Activated T-cell treated with anti-CD3 and anti-CD28 coated beads, Interleukin-2, amount 50 U/mL, for 48 hours (primary cell): ENCODE measurements at places on chromosomes 3 and 15.

- no peak for DNase-seq
Observed at GRCh38 chr15:67385971-67386370, 131.4 kb downstream of the IQCH start.

DNA sequence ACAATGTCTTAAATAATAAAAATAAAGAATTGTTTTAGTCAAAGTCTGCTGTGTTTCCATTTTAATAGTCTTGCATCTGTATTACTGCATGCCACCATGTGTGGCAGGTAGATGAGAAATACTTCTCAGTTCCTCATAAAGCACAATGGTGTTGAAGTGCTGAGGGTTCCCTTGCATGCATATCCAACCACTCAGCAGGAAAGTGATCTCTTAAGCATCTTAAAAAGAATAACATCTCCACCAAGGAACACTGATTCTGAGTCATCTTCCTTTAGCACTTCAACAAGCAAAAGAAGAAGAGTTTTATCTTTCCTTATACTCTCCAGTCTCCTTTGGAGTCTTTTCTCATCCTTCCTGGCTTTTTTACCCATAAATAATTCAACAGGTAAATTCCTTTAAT, 602.0 kb downstream of the TBL1XR1 start:
- DNase-seq = no peak

DNA sequence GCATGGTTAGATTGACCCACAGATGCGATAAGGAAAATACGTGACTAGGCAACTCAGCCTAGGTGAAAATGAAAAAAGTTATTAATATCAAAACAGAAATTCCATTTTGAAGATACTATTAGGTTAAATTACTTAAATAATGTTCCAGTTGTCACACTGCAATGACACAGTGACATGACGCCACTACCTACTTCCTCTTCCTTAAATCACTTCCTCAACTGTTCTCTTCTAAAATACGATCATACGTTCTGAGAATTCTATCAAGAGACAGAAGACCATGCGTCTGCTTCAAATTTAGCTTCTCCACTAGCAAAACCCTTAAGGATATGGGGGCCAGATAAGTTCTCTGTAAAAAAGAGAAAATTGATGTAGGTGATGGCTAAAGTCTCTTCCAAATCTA, 18.2 kb downstream of the CMTM6 start:
- no peak for DNase-seq

DNA sequence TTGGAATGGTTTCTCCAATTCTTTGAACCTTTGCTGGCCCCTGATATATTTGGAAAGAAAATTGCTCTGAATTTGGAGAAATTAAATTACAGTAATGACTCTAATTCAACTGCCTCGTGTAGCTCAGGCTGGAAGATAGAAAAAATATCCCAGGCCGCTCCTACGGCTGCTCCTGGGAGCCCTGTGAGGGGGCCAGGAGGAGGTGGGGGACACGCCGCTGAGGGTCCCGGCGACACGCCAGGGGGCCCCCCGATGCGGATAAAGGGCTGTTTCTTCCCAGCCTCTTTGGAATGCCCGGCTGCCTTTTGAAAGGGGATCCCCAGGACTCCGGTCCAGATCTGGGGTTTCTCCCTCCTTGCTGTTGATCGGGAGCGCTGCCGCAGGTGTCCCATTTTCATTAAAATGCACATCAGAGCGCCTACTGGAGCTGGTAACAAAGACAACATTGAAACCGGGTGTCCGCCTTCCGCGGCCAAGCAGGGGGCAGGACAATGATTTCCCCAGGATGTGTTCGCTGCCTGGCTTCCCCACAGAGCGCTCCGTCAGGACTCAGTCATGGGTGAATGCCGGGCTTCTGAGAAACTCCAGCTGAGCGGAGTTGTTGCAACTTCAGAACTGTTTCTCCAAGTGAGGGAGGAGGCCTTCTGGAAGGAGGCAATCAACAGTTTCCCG, 200.1 kb upstream of the KBTBD8 start:
- DNase-seq = no peak

DNA sequence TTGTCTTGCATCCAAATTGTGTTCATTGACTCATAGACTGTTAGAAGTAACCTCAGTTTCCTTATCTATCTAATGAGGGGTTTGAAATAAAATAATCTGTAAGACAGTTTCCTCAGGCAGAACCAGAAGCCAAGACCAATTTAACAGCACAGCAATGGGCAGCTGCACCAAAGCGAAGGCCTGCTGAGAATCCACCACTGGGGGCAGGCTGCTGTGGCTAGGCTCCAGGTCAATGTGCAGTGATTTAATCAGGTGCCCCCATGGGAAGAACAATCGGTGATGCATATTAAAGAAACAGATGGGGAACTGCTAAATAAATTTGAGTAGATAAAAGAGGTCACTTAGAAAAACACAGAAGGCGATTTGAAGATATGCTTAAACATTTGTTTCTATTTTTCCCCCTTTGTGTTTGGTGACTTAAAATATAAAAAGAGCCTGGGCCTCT, 28.0 kb upstream of the TMOD3 start:
- no peak for DNase-seq

- DNase-seq = peak; percentile 63
Observed at GRCh38 chr3:188299068-188299467, 145.1 kb downstream of the LPP start.

DNA sequence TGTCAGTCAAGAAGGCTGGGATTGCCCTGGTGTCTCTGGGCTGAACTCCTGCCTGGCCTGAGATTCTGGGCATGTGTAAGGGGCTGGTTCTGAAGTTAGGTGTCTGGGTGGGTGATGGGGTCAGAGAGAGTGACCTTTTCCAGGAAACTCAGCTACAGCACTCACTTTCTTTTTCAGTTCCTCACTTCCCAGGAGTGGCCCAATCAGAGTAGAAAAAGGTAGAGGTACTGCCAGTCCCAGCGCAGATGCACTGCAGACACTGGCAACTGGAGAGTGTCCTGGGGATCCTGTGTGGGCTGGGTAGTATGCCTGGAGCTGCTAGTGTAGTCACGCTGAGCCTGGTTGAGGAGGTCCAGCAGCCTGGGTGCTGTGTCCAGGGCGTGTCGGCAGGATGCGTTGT, 46.5 kb upstream of the APEH start:
- no peak for DNase-seq

GRCh38 chr3:197508051-197508451, 47.7 kb downstream of the BDH1 start:
- no peak for DNase-seq

- DNase-seq = no peak
Observed at GRCh38 chr3:69143612-69144011, 21.2 kb upstream of the LMOD3 start.

DNA sequence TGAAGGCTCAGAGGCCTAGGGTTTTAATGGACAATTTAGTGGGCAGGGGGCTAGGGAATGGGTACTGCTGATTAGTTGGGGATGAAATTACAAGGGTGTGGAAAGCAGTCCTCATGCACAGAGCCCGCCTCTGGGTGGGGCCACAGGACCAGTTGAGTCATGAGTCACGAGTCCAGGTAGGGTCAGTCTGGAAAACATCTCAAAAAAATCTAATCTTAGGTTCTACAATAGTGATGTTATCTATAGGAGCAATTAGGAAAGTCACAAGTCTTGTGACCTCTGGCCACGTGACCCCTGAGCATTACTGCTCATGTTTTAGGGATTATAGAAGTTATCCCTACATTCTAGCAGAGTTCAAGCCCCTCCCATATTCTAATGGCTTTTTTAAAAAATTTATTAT, 18.6 kb upstream of the IREB2 start:
- DNase-seq = no peak

DNA sequence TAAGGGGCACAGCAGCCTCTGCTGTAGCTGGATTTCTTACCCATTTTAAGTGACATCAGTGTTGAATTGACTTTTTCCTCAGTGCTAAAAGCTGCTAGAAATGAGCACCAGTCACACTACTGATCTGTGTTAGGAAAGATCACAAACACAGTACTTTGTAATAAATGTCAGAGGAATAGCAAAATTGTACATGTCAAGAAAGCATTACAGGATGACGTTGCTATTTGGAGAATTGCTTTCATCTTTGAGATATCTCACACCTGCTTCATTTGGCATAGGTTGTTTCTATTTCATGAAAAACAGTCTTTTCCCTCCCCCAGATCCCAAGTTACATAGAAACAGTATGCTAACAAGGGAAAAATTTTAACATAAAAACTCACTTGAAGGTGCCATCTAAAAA, 77.8 kb downstream of the SLC25A26 start:
- no peak for DNase-seq

DNA sequence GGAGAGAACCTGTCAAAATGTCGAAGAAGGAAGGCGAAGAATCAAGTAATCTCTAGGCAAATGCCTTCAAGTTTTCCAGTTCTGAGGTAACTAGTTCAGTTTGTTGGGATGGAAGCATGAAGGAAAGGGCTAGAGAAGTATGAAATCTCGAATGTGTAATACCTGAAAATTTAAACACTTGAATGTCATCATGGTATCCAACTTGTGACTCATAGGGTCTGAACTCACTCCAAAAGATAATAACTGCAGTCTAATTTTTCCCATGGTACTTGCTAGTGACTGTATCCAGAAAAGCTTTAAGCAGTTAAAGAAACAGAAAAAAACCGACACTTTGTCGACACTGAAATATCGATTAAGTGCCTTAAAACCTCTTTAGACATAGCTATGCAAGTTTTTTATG, 102.9 kb upstream of the CHRM5 start:
- DNase-seq = no peak

DNA sequence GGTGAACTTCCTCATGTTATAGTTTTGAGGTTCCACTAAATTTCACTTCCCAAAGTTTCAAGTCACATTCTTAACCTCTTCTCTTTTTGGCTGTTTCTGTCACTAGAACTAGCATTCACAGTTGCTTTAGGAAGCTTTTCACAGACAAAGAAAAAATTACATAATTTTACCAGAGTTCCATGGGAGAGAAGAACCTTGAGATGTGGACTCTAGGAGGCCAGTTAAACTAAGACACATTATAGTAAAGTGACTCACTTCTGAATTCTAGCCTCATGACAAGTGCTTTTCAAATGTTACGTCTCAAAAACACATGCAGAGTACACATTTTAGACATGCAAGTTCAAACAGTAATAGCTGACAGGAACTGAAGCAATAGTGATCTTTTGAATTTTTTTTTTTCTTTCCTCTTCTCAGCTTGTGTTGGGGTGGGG, 39.9 kb upstream of the LRTM1 start:
- DNase-seq = no peak

GRCh38 chr3:260898-261297, 64.3 kb downstream of the CHL1 start:
- no peak for DNase-seq

DNA sequence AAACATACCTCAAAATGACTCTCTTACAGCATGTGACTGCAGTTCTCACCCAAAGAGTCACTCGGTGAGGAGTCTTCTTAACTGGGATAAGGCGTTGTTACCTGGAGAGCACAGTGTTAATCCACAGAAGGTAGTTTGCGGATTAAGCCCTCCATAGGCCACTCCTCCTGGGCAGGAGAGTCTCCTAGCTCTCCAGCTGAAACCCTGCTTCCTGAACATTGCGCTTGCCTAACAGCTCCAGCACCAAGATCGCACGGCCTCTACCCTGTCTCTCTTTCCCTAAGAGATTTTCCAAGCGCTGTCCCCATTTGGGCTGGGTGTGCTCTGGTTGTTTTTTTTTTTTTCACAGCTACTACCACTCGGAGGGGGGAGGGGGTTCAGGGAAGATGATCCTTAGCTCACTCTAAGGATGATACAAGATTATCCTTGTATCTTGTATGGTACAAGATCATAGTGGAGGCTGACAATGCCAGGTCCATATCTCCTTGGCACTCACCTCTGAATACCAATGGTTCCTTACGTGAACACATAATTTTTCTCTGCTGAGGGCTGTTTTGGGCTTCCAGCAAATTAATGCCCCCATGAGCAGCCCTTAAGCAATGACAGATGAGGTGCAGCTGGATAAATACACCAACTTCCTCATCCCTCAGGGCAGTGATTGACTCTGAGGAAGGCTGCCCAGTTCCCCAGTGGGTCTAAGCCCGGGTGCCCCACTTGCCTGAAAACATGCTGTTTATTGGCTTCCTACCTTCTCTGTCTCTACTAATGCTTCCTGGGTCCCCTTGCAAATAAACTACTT, 185.2 kb upstream of the TSC22D2 start:
- no peak for DNase-seq

DNA sequence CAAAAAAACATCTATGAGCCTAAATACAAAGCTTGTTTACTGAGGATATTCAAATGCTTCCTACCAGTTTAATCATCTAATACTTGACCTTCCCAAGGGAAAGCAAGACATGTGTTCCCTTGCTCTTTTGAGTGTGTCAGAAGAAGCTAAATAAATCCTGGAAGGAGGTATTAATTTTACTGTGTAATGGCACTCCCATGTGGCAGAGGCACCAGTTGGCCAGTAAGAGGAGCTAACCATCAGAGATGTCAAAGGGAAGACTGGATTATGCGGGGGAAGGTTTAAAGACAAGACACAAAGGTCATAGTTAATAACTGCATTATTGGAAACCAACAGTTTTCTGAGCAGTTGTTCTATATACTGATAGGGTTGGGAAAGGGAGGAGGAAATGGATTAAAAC, 125.1 kb downstream of the SUCLG2 start:
- DNase-seq = no peak
